Umbilical cord (tissue), 2 donors: ENCODE measurements at places on chromosomes 6 and 20. TPM values are rescaled to one million over a fixed set of nuclear protein-coding genes. Genes with fewer than 3 reads are reported as not detected.
A peak's percentile ranks its signal among the peaks of the same experiment; 100 is the strongest.

Gene SIRPB1
- total RNA-seq: 4.8 TPM

DNA sequence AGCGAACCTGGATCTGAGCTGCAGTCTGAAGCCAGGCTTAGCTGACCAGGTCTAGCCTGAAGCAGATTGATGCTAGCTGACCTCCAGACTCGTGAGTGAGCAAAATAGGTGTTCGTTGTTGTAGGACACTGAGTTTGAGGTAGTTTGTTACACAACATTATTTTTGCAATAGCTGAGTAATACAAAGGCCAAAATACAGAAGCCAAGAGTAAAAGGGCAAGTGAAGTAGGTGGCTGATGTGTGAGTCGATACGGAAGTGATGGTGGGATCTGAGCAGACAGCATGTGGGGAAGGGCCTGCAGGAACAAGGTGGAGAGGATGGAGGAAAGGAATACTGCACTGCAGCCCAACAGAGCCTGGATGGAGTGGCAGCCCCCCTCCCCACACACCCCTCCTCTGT lies 8.5 kb upstream of the SPATS1 start:
- DNase-seq: no peak

DNA sequence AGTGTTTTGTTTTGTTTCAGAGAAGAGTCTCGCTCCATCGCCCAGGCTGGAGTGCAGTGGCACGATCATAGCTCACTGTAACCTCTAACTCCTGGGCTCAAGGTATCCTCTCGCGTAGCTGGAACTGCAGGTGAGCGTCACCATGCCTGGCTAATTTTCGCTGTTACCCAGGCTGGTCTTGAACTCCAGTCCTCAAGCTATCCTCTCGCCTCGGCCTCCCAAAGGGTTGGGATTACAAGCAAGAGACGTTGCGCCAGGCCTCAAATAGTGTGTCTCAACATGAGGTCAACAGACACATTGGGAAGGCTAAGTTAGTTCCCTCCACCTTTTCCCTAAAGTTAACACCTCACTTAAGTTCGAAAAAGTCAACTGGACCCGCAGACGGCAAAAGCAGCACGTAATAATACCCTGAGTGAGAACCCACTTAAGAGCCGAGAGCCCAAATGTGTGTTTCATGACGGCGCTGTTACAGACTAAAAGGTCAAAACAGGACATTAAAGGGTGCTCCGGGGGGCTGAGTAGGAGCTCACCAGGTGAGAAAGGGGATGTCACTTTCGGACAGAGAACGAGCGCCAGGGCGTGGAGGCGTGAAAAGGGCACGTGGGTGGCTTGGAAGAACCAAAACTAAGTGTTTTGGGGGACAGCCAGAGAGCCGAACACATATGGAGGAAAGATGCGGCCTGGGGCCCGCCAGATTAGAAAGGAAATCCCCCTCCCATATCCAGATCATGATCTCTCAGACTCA lies 499 bp downstream of the TTI1 start:
- DNase-seq: no peak

GRCh38 chr6:161403717-161404116 lies 129.9 kb upstream of the AGPAT4 start:
- DNase-seq: no peak

- peak; percentile 27 for DNase-seq
These were observed 24.0 kb upstream of the LRRC1 start for GRCh38 chr6:53770780-53771249.

Gene CGA
- total RNA-seq: 8.2 TPM

- DNase-seq: no peak
These were observed 26.5 kb upstream of the SH3BGRL2 start for GRCh38 chr6:79604583-79605037.

DNA sequence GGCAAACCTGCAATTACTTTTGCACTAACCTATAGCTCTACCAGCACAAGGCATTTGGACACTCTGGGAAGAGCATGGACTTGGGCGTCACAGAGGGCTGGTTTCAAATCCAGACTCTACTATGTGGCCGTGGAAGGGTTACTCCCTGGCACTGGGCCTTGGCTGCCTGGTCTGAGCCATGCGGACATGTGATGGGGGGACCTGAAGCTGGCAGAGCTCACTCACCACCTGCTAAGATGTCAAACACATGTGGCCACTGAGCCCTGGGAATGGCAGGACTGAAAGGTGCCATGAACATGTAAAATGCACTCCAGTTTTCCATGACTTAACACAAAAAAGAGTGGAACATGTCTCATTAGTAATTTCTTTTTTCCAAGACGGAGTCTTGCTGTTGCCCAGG lies 23.7 kb downstream of the VSTM2L start:
- DNase-seq: no peak

- no peak for DNase-seq
These were observed 8.9 kb upstream of the COL20A1 start for GRCh38 chr20:63284083-63284440.
